ENCODE measurements at places on chromosomes 4 and X.

- no peak for DNase-seq
Observed at GRCh38 chr4:54585321-54586000, 72.3 kb upstream of the KIT start.

- DNase-seq = no peak
Observed at GRCh38 chrX:20267931-20268701, 1.4 kb upstream of the RPS6KA3 start.

DNA sequence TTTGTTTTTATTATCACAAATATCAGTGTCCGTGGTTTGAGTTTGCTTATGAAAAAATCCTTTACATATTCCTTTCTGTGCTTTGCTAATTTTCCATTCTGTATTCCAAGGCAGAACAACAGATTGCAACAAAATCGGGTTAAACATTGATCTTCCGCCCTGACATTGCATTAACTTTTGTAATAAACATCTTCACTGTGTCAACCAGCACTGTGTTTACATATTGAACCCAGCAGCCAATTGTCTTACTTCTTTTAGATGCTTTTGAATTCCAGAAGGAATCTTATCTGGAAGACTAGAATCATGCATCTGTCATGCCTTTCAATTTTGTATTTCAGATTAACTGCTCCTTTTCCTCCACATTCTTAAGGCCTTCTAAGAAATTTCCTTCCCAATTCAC is 147.8 kb upstream of the CXXC4 start:
- no peak for DNase-seq

- DNase-seq = peak; percentile 47
Observed at GRCh38 chr4:158856852-158857251, 88.0 kb downstream of the FNIP2 start.

DNA sequence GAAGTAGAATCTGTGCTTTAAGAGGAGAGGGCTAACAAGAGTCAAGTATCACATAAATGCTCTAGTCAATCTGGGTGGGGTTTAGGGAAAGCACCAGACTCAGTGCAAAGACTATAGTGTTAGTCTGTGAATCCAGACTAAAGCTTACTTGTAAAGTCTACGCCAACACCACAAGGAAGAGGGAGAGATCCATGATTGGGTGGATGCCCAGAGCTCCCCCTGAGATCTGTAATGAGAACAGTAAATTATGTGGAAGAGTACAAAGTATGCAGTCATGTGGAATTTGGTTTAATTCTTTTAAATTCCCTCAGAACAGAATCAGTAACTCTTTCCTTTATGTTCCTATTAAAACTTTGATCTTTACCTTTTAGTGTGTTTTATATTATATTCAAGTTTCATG is 354.7 kb upstream of the SPANXN4 start:
- no peak for DNase-seq

DNA sequence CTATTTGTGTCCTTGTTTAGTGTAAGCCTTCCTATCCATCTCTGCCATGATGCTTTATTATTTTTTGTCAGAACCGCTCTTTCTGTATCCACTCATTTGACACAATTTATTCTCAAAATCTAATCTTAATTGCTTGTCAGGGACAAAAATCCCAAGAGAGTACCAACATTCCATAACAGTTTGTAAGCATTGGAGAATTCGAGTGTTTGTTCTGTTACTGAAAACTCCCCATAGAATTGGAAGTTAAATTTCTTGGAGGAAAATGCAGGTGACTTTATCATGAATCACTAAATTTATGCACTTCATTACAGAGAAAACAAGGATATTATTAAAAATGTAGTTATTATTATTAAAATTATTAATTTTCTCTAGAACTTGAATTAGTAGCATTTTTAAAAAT is 1986.1 kb downstream of the ARAP2 start:
- DNase-seq = no peak

GRCh38 chr4:88900432-88900831 is 156.6 kb downstream of the FAM13A start:
- DNase-seq = no peak

GRCh38 chrX:28668957-28669356 is 81.7 kb downstream of the IL1RAPL1 start:
- DNase-seq = no peak

DNA sequence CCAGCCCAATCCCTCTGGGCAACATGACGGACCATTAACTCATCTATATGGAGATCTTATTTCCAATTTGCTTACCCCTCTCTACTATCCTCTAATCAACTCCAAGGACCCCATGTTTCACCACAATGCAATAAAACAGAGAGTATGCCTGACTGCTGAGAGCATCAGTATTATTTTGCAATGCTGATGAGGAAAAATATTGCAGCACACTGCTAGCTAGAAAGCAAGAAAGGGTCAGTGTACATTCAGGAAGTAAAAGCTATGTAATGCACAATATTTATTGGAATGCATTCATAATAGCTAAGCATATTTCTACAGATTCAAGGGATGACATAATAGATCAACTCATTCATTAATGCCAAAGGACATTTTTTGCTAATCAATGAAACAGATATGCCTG is 33.2 kb downstream of the ARAP2 start:
- peak; percentile 5 for DNase-seq

GRCh38 chr4:107035819-107036583 is at the start of gene DKK2:
DKK2 (minus strand) TSS chr4:107036313; CDS start chr4:107035591, 722 bp downstream.
- DNase-seq = peak; percentile 57

- DNase-seq = peak; percentile 64
Observed at GRCh38 chrX:71532078-71532752, 689 bp upstream of the OGT start.

- no peak for DNase-seq
Observed at GRCh38 chr4:90349636-90350035, 222.4 kb downstream of the CCSER1 start.

GRCh38 chrX:45198706-45199105 is 2.0 kb downstream of the DIPK2B start:
- no peak for DNase-seq

GRCh38 chr4:37988670-37989069 is 28.5 kb downstream of the PTTG2 start:
- no peak for DNase-seq

DNA sequence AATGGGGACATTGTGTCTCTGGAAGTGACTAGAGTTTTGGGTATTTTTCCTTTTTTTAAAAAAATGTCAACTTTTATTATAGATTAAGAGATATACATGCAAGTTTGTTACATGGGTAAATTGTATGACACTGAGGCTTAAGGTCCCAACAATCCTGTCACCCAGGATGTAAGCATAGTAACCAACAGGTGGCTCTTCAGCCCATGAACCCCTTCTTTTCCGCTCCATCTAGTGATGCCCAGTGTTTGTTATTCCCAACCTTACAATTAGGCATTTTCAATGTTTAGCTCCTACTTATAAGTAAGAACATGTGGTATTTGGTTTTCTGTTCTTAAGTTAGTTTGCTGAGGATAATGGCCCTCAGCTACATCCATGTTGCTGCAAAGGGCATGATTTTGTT is 102.7 kb downstream of the GRID2 start:
- no peak for DNase-seq

GRCh38 chr4:72319601-72320021 is 249.4 kb downstream of the ADAMTS3 start:
- peak; percentile 27 for DNase-seq

DNA sequence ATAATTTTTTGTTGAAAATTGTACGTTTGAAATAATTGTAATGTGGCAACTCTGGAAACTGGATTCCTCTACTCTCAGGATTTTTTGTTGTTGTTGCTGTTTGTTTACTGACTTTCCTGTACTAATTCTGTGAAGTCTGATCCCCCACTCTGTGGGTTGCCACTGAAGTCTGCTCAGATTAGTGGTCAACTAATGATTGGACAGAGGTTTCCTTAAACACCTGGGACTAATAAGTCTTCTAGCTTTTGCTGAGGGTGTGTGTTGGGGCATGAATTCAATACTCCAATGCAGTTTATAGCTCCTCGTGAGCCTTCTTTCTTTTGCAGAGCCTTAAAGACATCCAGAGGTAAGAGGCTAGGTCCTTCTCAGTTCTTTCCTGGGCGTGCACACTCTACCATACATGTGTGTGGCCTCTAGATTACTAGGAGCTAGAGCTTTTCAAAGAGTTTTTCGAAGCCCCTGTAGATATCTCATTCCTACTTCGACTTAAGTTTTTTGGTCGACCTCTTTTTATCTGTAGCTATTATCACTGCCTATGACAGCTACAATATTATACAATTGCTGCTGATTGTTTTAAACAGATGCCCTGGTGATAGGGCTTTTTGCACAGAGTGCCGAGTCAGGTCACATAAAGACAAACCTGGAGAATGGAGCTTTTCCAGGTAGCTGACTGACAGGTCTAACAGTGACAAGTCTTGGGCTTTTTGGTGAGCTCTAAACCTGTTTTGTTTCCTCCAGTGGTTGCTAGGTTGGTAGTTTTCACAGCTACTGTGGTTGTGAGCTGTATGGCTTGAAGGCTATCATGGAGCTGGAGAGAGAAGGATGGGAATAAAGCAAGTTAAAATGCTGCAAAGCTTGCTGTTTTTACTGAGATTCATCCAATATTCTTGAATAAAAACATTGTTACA is 34.0 kb downstream of the BMP2K start:
- DNase-seq = no peak

GRCh38 chr4:54999003-54999402 is 126.4 kb downstream of the KDR start:
- no peak for DNase-seq

DNA sequence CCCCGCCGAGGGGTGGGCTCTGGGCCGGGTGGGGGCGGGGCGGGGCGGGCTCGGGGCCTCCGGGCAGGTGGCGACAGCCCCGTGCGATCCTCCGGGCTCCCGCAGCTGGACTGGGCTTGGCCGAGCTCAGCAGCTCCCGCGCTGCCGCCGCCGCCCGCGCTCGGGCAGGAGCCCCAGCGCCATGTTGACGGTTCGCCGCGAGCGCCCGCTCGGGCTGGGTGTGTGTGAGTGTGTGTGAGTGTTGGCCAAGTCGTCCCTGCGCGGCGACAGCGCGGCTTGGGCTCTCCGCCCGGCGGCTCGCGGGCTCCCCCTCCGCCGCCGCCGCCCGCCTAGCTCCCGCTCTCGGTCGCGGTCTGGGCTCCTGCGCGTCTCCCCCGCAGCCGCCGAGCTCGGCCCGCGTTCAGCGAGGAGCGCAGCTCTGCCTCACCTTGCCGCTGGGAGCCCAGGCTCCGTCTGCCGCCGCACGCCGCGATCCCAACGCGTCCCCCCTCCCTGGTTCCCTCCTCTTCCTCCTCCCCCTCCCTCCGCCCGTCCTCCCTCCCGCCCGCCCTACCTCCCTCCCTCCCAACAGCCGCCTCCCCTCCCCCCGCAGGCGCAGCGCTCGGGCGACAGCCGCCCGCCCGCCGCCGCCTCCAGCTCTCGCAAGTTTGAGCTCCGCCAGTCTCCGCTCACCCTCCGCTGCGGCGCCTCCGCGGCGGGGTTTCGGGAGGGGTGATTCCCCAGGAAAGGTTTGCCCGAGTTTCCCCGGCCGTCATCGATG is at the start of gene BCOR:
TSS of gene BCOR (minus strand) at position 455 of the 760 bp plus-strand sequence. CDS start 20,029 bp downstream, outside the sequence.
- DNase-seq = peak; percentile 39

GRCh38 chr4:136319789-136320464 is 1212.4 kb downstream of the PCDH18 start:
- DNase-seq = no peak

DNA sequence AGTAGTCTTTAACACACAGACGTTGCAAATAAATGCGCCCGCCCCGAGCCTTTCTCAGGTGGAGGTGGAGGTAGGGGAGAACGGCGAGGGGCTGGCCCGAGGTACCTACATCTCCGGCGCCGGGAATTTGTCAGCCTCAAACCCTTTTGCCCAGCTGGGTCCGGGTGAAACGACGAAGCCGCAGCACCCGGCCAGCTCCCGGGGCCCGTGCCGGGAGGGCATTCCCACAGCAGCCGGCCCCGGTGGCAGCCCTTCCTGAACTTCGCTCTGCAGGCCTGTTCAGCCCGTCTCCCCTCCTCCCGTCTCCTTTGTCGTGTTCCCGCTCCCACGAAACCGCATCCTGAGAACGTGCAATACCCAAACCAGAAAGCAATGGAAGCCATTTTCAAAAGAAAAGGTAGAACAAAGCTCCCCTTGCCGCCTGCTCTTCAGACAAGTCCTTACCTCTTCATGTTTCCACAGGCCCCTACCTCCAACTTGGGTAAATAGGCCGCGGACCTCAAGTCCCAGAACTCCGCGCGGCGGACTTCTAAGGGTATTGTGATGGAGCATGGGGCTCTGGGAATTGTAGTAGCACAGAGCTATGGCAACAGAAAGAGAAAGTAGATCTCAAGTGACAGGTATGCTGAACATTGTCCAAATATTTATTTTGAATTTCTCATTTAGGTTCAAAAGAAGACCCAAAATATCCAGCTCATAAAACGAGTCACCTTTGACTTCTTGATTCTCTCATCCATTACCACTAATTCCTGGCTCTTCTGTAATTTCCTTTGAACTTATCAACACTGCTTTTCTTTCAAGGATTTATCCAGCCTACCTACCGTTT is at the start of gene RBM41:
TSS of gene RBM41 (minus strand) at position 501 of the 826 bp plus-strand sequence. CDS start at position 452, 49 bp downstream.
- DNase-seq = peak; percentile 60

DNA sequence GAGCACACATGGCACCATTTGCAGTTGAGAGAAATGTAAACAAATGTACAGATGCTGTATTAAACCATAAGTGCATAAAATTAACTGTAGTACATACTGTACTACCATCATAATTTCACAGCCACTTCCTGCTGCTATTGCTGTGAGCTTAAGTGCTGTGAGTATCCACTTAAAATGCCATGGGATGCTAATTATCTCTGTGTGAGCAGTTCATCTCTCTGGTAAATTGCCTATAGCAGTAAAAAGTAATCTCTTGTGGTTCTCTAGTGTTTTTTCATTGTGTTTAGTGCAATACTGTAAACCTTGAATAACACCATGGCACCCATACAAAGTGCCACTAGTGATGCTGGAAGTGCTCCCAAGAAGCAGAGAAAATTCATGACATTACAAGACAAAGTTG is 9.9 kb upstream of the SCOC start:
- DNase-seq = no peak

- no peak for DNase-seq
Observed at GRCh38 chr4:114488301-114488982, 110.2 kb upstream of the UGT8 start.

DNA sequence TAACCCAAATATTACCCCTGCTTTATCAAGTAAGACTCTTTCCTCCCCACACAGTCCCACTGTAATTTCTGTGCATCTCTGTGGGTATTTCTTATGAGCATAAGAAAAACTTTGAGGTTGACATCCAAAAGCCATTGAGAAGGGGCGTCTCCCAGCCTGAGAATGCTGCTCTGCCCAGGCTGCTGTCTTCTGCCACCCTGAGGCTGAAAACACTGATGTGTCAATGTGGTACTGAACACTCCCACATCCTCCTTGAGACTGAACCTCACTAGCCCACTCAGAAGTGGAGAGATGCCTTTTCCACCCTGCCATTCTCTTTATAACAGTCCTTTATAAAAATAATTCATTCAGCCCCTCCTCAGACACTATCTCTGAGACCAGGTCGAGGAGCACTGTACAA is 120.8 kb downstream of the SMIM20 start:
- DNase-seq = no peak

DNA sequence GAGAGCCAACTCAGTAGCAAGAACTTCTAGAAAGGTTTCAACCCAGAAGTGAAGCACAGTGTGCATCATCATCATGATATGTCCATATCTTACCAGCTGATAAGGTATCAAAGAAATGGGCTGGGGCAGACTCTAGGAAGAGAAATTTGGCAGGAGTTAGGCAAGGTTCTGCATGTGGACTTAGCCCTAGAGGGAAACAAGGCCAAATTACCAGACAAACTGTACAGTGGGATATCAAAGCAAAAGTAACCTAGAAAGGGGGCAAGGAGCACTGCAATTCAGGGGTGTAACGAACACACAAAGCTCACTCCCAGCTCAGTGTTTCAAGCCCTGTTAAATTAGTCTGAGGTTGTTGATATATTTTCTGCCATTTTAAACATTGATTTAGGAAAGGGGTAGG is 407.4 kb downstream of the SMARCA1 start:
- no peak for DNase-seq
